ENCODE measurements at places on chromosomes 5 and 9.

GRCh38 chr5:114055318-114056184 is 306.3 kb upstream of the KCNN2 start:
- DNase-seq = no peak

GRCh38 chr9:71812385-71812784 is 44.1 kb upstream of the CEMIP2 start:
- no peak for DNase-seq

- DNase-seq = no peak
These were observed 54.7 kb downstream of the FXN start for GRCh38 chr9:69090140-69090750.

DNA sequence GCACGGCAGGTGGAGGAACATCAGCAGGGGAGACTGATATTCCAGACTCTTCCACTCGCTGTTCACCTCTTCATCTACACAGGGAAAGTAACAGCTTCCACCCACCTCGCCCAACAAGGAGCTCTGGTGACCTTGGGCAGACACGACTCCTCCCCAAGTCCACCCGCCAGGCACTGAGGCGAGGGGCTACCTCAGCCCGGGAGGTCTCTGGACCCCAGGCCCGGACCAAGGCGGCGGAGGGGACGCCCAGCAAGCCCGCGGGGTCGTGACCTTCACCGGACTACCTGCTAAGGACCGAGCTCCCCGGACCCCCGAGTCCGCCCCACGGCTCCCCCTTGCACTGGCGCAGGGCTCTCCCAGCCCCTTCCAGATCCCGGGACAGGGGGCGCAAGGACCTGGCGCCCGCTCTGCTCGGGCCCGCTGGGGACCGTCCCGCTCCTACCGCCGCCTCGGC is 70.2 kb upstream of the LPCAT1 start:
- DNase-seq = no peak

- no peak for DNase-seq
These were observed 205.1 kb downstream of the ADAMTSL1 start for GRCh38 chr9:18678821-18679590.

DNA sequence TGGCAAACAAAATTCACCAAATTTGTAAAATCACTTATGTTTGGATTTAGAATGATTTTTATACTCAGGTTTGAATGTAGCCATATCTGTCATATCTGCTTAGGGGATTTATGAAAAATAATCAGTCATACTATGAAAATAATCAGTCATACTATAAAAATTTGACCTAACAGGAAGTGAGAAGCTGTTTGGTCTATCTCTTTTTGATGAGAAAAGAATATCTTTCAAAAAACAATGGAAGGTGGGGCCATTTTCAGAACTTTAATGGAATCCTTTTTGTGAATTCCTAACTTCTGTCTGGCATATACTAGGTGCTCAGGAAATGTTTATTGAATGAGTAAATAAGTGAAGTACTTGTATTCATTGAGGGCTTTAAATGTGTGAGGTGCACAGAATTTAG is 70.1 kb downstream of the CWC27 start:
- DNase-seq = no peak

GRCh38 chr9:71984403-71984802 is 73.0 kb downstream of the C9orf85 start:
- DNase-seq = no peak

- DNase-seq = no peak
These were observed 336.6 kb downstream of the CWC27 start for GRCh38 chr5:65105301-65105700.

- no peak for DNase-seq
These were observed 11.4 kb downstream of the BHMT start for GRCh38 chr5:79122973-79123372.

DNA sequence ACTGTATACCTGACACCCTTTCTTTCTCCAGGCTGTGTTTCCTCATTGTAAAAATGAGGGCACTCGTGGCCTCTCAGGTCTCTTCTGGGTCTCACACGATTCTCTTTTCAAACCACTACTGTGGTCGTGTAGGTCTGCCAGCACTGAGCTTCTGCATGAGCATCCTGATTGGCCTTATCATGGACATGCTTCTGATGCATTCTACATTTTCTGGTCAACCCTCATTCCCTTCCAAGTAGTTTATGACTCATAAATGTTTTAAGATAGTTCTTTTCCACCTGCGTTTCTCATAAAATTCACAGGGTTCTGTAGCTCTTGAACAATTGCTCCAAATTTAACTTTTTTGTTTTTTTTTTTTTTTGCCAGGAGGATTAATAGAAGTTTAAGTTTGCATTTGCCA is 294.8 kb downstream of the KCTD16 start:
- no peak for DNase-seq

DNA sequence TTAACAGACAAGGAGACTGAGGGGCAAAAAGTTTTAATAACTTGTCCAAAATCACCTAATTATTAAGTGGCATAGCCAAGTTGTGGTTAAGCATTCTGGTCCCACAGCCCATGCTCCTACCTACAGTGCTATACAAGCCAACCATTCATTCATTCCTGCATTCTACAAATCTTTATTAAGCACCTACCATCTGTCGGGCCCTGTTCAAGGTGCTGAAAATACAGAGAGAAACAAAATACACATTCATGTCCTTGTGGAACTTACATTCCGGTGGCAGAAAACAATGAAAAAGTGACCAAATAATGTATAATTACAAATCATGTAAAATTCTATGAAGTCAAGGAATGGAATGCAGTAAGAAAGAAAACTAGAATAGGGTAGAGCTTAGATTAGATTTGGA is 27.8 kb upstream of the CDH6 start:
- DNase-seq = no peak
